Sciatic nerve (tissue), 2 donors: ENCODE measurements at places on chromosomes 4 and X. TPM values are rescaled to one million over a fixed set of nuclear protein-coding genes. Genes with fewer than 3 reads are reported as not detected.

Gene TLR1
- total RNA-seq = 28.9 TPM

Gene RIBC1
- 2.1 TPM for total RNA-seq

Gene GPR101
- not detected for total RNA-seq

GRCh38 chrX:73525928-73526690, 36.9 kb upstream of the CHIC1 start:
- DNase-seq = no peak

- no peak for DNase-seq
Measured at GRCh38 chr4:92872604-92873003, 568.8 kb downstream of the GRID2 start.

DNA sequence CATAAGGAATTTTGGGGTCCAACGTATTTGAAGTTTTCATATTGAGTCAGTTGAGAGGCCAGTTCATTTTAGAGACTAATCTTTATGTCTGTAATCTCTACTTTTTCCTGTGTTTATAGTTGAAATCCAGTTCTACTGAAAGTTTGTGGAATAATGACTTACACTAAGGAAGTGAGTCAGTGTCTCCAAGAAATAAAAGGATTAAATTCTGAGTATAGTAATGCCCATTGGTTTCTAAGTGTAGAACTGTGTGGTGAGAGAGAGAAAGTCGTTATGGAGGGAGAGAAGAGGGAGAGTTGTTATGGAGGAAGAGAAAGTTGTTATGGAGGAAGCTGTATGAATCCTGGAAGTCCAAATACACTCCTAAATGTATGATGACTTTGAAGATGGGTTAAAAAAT, 264.6 kb upstream of the HAND2 start:
- DNase-seq = no peak
